Stimulated activated CD8-positive, alpha-beta memory T cell treated with anti-CD3 and anti-CD28 coated beads, Interleukin-7, amount 100 ng/mL, for 1 hour (primary cell): ENCODE measurements at places on chromosomes 2 and 18.

- DNase-seq: no peak
These were observed 130.2 kb downstream of the DNAH6 start for GRCh38 chr2:84646514-84646913.

- no peak for DNase-seq
These were observed at the start of gene HSBP1L1 for GRCh38 chr18:79964330-79965118. TSS of gene HSBP1L1 (plus strand) at chr18:79964643. CDS start at chr18:79964736, 93 bp downstream.

DNA sequence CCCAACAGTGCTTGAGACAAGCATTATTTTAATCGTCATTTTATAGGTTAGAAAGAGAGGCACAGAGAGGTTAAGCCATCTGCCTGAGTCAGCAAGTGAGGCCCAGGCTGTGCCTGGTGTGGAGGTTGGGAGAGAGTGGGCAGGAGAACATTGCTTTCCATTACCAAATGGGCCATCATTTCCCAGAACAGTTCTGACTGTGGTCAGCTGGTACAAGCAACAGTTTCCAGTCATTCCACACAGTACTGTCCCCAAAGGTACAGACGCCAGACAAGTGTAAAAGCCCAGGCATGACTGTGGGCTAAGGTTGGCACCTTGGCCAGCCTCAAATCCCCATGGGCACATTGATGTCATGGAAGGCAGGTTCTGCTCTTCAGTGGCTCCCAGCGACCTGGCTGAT is 98.2 kb upstream of the LCLAT1 start:
- DNase-seq: no peak

DNA sequence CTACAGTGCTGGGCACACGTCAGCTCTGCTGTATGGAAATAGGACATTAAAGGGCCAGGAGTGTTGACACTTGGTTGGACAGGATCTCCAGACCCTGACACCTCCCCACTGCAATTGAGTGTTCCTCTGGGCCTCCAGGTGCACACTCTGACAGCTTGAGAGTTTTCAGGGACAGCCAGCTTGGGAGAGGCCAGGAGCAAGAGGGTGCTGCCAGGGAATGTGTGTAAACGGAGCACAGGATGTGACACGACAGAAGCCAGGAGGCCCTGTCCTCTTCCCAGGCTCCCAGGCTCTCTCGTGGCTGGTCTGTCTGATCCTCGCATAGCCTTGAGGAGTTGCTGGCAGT is 318.1 kb upstream of the HS6ST1 start:
- no peak for DNase-seq

DNA sequence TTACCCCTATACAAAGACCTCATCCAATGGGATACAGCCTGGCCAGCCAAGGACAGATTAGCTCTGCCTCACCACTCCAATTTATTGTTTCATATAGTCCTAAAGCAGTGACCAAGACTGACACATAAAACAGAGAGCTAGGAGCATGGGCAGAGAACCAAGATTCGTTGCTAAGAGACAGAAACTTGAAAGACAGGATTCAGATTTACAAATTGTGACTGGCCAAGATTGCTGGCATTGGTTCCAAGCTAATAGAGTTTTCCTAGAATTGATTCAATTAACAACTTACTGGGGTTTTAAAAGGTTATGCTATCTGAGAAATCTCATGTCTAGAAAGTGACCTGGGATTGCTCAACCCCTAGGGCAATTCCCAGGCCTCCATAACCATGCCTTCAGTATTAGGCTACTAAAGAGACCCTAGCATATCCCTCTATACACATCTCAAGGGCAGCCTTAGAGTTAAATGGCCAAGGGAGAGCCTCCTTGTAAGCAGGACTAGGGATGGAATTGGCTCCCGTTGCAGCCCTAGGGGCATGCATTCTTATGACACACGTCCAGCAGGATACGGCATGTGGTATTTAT is 75.6 kb downstream of the ICOS start:
- no peak for DNase-seq

GRCh38 chr2:178882666-178883440 is 75.6 kb upstream of the TTN start:
- DNase-seq: no peak
